Stimulated activated CD8-positive, alpha-beta memory T cell treated with anti-CD3 and anti-CD28 coated beads, Interleukin-12 subunit alpha, Interleukin-12 subunit beta, amount 100 ng/mL, for 4 hours (primary cell): ENCODE measurements at places on chromosomes 2 and 18.
A peak's percentile ranks its signal among the peaks of the same experiment; 100 is the strongest.

- no peak for DNase-seq
Observed at GRCh38 chr2:30115981-30116285, 30.9 kb upstream of the YPEL5 start.

GRCh38 chr2:83959266-83959665 lies 499.8 kb downstream of the SUCLG1 start:
- DNase-seq, result no peak

GRCh38 chr2:234579231-234579962 lies 82.5 kb upstream of the ARL4C start:
- DNase-seq, result no peak

- DNase-seq, result no peak
Observed at GRCh38 chr2:127580167-127581049, 44.9 kb downstream of the MYO7B start.

DNA sequence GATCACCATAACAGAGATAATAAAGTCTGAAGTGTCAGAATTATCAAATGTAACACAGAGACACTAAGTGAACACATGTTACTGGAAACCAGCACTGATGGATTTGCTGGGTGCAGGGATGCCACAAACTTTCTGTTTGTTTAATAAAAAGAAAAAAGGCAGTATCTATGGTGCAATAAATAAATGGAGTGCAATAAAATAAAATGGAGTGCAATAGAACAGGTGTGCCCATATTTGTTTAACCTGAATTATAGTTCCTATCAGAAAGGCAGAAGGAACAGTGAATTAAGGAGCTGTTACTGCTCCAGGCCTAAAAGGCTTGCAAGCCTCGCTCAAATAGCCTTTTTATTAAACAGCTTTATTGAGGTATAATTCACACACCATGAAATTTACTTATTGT lies 81.0 kb upstream of the KIDINS220 start:
- no peak for DNase-seq

- DNase-seq, result no peak
Observed at GRCh38 chr2:56117764-56118163, 66.0 kb upstream of the CCDC85A start.

DNA sequence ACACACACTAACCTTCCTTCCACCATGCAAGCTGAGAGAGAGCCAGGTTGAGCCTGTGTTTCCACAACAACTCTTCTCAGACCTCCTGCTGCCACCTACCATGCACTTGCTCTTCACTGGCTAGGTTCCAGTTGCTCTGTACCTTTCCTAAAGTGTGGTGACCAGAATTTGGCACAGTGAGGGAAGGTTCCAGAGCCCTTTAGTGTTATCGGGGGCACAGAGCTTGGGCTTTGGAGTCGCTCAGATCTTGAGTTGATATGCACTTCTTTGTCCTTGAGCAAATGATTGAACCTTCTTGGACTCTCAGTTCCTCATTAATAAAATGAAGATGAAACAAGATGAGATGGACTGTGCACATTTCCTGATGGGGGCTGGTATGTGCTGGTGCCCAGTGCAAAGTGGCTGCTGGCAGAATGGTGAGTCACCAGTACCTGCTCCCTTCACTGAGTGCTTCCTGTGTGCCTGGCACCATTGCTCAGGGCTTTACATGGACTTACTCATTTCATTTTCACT lies 47.1 kb downstream of the NEDD4L start:
- DNase-seq, result no peak

- DNase-seq, result no peak
Observed at GRCh38 chr2:1156531-1156930, 205.9 kb downstream of the SNTG2 start.

GRCh38 chr18:46518438-46518837 lies 138.6 kb downstream of the LOXHD1 start:
- DNase-seq, result no peak

- no peak for DNase-seq
Observed at GRCh38 chr18:27712066-27712465, 464.9 kb downstream of the CDH2 start.

DNA sequence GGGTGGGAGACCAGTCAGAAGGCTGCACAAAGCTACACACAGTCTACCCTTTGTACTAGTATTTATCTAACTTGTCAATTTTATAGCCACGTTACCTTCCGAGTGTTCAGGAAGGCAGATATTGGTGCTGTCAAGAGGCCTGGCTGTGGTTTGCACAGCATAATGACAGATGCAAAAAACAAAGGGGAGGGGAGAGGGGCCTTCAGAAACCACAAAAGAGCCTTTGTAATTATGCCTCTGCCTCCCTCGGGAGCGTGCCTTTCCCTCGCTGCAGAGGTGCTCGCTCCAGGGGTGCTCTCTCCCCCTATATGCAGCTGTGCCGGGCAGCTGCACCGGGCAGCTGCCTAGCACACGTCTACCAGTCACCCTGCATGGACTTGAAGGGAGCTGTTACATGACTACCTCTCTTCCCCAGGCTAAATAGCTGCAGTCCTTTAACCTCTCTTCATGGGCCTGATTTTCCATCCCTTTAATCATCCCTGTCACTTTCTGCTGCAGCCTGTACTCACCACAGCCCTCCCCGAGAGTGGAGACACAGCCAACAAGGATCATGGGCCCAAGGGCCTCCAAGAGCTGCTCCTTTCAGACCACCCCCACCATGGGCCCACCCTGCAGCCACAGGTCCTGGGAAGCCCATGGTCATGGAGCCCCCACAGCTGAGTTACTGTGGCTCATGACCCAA lies 168.4 kb upstream of the PKDCC start:
- no peak for DNase-seq

- peak; percentile 50 for DNase-seq
Observed at GRCh38 chr2:54558188-54559005, 102.3 kb downstream of the SPTBN1 start.

DNA sequence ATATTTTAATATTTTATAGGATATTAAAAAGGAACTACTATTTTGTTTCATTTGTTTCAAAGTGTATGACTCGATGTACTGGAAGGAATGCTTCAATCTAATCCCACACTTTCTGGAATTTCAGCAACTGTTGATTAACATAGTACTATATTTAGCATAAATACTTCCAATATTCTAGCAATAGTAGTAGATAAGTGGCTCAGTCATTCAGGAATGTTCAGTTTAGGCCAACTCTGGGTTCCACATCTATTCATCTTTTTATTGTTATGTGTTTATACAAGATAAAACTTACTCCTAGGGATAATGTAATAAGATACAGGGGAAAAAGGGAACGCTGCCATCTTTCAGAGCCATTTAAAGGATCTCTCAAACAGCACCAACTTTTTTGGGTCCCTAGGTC lies 22.3 kb upstream of the ORC2 start:
- DNase-seq, result no peak

DNA sequence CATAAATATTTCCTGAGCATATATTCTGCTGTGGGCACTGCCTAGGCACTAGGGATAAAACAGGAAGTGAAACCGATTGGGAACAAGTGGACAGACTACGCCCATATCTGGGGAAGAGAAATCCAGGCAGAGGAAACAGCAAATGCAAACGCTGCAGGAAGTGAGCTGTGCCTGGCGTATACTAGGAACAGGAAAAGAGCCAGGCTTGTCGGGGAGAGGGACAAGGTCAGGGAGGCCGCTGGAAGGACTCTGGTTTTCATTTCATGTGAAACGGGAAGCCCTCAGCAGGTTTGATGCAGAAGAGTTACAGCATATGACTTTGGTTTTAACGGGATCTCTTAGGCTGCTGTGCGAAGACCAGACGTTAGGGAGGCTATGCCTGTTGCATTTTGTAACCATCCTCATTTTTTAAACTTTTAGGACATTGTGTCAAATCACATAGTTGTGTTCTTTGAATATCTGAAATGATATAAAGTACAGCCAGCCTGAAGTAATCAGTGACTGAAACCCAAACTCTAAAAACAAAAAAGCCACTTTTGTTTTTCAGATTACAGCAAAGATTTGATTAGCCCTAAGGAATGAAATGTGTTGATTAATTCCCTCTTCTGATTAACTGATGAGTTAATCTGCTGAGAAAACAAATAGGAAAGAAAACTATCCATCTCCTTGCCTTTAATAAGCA lies 110.2 kb upstream of the PIEZO2 start:
- DNase-seq, result no peak

- DNase-seq, result no peak
Observed at GRCh38 chr2:1840046-1840445, 95.7 kb upstream of the PXDN start.

DNA sequence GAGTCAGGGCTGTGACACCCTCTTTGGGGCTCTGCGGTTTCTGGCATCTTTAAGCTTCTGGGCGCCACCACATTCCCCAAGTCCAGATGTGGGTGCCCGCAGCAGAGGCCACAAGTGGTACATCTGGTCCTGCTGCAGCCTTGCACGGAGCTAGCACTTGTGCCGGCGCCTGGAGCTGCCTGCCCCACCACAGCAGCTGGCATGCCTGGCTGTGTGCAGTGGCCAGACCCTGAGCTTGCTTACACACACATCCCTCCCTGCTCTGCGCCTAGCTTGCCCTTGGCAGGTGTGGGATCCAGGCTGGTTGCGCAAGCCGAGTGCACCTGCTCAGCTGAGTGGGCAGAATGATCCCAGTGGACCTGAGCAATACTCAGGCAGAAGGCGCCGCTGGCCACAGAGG lies 27.3 kb downstream of the SLC4A10 start:
- DNase-seq, result no peak

GRCh38 chr2:239827523-239827890 lies 197.6 kb downstream of the NDUFA10 start:
- no peak for DNase-seq

GRCh38 chr2:232857158-232857563 lies 12.9 kb upstream of the SNORC start:
- DNase-seq, result no peak

- no peak for DNase-seq
Observed at GRCh38 chr2:239829326-239829725, 195.8 kb downstream of the NDUFA10 start.

DNA sequence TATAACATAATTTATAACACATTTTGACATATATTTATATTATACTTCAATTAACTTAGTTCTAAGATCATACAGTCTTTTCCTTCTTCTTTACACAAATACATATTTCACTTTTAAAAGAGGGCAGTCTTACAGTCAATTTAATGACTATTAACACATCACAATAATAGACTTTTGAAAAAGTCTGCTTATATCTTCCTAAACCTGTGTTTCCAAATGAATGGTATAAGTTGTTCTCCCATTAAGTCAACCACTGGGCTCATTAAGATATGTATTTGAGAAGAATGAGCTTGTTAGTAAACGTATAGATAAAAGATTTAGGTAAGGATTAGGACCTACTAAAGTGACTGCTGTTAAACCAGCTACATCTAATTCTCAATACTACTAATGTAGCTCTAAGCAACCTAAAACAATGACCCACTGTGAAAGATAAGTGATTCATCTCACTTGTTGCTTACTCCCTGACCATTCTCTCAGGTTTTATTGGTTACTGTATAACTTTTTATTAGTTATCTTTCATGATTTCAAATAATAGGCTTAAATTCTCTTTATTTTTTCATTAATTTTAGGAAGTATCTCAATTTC lies 27.0 kb downstream of the SLC40A1 start:
- DNase-seq, result no peak

DNA sequence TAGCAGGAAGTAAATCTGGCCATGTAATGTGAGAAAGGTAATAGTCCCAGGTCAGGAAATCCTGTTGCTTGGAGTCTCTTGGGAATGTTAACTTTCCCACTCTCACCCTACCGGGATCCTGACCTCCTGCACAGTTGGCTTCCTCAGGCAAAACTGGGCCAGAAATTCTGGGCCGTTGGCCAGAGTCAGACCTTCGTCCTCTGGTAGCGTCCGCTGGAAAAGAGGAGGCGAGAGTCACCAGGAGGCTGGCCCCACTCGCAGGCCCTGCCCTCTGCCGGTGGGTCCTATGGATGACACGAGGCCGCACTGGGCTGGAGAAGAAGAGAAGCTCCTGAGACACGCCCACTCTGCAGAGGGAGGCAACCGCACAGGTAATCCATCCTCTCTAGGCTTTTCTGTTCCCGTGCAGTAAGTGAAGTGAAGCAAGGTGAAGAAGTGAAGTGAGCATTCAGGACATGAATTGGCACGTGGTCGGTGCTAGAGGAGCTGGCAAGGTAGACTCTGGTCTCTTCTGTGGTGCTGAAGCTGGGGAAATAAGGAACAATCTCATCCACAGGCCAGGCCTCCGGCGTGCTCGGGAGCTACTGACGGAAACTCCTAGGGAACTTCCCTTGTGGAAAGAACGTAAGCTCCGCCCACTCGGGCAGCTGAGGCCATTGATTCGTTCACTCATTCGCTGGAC lies 182.7 kb upstream of the GLI2 start:
- DNase-seq, result no peak

- no peak for DNase-seq
Observed at GRCh38 chr2:226649871-226650660, 149.6 kb downstream of the IRS1 start.

DNA sequence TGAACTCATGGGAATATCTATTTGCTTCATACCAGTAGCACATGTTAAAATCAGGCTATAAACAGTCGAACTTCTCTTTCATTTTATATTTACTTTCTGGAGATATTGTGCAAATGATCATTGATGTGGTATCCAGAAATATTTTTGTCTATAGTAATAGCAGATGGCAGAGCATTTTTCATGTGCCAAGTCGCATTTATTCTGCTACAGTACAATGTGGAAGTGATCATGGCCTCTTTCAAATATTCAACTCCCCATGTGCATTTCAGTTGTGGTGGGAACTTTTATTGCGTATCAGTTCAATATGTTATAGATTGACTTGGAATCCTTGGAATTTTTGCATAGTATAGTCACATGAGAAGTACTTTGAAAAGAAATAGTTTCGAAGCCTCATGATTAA lies 57.4 kb downstream of the RHBDD1 start:
- no peak for DNase-seq

DNA sequence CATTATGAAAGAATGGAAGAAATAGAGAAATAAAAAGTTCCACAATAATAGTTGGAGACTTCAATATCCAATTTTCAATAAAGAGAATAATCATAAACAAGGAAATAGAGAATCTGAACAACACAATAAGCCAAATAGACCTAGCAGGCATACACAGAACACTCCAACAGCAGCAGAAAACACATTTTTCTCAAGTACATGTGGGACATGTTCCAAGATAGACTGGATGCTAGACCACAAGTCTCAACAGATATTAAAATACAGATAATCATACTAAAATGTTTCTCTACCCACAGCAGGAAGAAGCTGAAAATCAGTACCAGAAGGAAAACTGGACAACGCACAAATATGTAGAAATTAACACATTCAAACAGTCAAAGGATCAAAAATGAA lies 113.9 kb downstream of the USP34 start:
- no peak for DNase-seq

- DNase-seq, result peak; percentile 15
Observed at GRCh38 chr2:237603718-237604362, 13.3 kb upstream of the RAB17 start.
